ENCODE measurements at places on chromosomes 5 and 9.

- DNase-seq, result no peak
Measured at GRCh38 chr5:96538808-96539250, 105.8 kb upstream of the PCSK1 start.

DNA sequence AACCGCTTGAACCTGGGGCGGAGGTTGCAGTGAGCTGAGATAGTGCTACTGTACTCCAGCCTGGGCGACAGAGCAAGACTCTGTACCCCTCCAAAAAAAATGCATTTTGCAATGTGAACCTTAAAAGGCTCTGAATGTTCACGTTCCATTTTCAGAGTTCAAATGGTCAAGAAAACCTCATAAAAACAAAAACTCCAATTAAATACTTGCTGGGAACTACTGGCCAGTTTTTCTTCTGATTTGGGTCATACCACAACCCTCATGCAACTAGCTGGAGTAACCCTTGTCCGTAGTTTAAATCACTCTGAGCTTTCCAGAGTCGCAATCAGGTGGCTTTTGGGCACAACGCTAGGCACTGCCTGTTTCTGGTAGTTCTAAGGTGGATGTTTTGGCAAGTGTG is 2.3 kb upstream of the OTULINL start:
- no peak for DNase-seq

DNA sequence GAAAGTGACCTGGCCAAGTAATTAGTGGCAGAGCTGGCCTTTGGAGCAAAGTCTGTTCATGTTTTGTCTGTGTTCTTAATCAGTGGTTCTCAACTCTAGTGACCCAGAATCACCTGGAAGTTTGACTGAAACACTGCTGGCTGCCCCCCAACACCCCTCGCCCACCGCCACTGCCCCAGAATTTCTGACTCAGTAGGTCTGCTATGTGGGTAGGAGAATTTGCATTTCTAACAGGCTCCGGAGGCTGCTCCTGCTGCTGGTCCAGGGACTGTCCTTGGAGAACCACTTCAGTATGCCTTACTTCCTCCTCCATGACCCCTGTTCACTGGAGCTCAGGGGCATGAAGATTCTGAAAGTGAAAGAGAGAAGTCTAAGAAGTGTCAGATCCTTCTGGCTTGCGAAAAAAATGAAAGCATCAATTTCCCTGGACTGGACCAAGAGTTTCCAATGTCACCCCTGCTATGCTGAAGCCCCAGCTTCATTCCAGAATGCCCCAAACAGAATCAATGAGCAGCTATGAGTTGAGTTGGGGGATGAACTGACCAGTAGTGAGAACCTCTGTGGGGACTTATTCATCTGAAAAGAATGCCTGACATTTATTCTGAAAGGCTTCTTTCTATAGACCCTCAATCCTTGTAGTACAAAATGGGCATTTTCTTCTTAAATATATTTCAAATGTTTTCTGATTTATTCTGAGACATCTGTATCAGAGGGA is 20.8 kb upstream of the COL15A1 start:
- peak; percentile 82 for DNase-seq

GRCh38 chr5:15004506-15004905 is 132.9 kb upstream of the ANKH start:
- DNase-seq, result no peak

GRCh38 chr9:87667164-87667738 is 58.7 kb upstream of the CTSL start:
- peak; percentile 37 for DNase-seq

DNA sequence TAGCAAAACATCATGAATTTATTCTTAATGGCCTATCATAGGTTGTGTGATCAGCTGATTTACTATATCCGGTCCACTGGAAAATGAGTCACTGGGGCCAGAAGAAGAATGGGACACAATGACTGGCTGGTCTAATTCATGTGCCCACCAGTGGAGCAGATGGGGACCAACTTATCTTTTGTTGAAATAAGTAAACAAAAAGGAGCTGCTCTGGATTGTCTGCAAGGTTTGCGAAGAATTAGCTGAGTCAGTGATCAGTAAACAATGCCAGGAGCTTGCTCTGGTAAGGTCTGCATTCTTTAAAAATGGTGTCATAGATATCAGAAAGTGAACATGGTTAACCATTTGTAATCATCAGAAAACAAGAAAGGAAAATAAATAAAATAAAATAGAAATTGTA is 128.0 kb downstream of the RASEF start:
- DNase-seq, result no peak

DNA sequence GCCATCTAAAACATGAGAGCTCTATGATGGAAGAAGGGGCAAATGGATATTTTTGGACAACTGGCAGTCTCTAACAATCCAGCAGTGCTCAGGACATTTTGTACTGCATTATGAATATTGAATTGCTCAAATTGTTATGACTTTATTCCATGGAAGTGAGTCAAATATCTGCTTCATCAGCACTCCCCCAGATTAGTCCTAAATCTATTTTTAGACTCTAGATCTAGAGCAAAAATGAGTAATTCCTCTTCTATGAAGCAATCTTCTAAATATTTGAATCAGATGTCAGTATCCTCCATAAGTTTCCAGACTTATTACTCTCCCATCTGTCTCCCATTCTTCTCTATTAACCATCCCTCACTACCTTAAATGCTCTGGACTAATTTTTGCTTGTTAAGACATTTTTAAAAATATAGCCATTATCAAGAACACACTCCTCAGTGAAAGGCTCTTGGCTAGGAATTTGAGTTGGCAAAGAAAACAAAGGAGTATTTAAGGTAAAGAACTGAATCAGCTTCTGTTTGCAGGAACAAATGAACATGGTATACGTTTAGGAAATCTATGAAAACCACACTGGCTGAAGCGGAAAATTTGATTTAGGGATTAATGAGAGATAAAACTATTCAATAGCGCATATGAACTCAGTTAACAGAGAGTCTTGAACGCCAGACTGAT is 300.9 kb downstream of the MCTP1 start:
- DNase-seq, result peak; percentile 60

DNA sequence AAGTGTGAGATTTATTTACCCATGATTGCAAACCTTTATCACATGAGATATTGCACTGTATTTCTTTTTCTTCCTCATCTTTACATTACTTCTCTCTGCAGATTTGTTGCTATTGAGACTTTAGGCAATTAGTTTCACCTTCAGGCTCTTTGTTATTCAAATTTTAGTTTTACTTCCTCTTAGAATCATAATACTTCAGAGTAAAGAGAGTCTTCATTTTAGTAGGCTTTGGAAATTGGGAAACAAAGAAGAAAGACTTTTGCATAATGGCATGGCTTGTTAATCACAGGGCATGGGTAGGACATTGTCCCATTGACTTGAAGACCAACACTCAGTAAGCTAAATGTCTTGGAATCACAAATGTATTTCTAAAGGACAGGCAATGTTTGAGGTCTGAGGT is 1.2 kb upstream of the PCDHGA5 start:
- no peak for DNase-seq

GRCh38 chr9:21656776-21657674 is 145.4 kb upstream of the MTAP start:
- no peak for DNase-seq

DNA sequence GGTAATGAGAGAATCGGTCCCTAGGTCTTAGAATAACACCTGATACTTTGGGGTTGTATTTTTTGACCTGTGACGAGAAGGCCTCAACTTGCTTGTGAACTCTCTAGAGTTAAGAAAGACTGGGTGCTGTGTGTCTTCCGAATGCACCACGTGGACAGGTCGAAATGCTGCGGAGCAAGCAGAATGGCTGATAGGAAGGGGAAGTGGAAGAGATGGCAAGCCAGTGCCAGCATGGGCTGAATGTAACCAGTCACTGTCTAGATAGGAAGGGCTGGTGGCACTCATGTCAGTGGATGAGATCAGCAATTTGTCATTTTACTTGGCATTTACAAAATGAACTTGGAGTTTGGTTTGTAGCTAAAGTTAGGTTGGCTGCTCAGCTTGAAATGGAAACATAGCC is 5.6 kb downstream of the OTULINL start:
- DNase-seq, result peak; percentile 89

GRCh38 chr5:137699336-137700281 is 36.3 kb downstream of the KLHL3 start:
- no peak for DNase-seq

DNA sequence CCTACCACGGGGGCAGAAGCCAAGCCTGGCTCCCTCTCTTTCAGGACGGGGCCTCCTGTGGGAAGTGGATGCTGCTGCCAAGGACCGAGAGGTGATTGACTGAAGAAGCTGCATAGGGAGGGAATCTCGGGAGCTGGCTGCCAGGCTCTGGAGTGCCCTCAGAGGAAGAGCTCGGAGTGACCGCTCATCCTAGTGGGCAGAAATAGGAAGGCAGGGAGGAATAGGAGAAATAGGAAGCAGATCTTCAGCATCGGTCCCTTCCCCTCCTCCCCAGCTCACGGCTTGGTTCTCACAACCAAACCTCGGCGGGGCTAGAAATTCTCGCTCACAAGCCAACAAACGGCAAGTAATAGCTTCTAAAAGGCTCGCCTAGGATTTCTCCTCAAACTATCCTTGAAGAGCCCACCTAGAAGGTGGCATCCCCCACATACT is 159.9 kb upstream of the RAI14 start:
- no peak for DNase-seq

DNA sequence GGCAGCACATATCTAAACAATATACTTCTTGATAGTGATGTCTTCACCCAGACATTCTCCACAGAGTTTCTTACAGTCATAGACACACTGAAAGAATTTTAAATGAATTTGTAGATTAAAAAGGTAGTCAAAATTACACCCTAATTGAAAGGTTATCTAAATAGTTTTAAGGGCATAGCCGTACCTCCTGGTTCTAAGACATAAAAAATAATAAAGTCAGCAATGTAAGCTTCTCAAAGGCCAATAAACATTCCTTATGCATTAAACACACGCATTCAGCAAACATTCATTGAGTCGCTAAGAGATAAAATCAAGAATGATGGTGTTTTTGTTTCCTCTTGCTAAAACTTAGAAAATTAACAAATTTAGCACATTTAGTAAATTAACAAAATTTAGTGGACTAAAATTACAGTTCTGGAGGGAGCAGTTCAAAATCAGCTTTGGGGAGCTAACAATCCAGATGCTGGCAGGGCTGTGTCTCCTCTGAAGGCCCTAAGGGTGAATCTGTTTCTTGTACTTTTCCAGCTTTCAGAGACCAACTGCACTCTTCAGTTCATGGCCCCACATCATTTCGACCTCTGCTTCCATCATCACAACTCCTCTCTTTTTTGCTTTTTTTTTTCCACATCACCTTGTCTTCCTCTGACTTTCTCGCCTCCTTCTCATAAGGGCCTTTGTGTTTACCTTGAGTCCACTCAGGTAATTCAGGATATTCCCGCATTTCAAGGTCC is 516.5 kb downstream of the DNAH5 start:
- no peak for DNase-seq

DNA sequence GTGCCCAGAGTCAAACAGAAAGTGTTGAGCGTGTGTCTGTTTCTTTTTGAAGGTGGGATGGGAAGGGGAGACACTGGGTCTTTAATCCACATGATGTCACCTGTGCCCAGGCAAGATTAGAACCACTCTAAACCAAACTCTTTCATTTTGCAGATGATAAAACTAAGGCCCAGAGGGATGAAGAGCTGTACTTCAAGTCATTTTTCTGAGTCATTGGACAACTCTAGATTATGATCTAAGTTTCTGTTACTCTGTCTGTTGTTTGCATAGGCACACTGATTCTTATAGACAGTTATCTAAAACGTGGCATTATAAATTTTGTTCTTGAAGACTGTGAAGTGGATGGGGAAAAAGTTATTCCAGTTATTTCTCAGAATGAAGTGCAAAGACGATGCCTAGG is 48.8 kb downstream of the MAST4 start:
- DNase-seq, result no peak

DNA sequence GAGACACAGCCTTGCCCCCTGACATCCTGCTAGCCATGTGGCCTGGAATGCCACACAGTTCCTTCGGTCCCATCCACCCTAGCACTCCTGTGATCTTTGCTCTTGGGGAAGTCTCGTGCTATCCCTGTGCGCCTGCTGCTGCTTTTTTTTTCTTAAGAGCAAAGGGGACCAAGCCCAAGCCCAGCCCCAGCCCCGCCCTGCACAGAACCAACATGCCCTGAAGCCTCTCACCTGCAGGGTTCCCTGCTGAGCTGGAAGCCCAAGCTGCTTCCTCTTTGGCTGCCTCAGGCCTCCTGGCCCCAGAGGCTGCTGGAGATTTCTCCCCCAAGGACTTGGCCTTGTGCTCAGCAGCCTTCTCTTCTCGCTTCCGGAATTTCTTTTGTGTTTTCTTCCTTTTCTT is 1.8 kb downstream of the SURF6 start:
- DNase-seq, result no peak

DNA sequence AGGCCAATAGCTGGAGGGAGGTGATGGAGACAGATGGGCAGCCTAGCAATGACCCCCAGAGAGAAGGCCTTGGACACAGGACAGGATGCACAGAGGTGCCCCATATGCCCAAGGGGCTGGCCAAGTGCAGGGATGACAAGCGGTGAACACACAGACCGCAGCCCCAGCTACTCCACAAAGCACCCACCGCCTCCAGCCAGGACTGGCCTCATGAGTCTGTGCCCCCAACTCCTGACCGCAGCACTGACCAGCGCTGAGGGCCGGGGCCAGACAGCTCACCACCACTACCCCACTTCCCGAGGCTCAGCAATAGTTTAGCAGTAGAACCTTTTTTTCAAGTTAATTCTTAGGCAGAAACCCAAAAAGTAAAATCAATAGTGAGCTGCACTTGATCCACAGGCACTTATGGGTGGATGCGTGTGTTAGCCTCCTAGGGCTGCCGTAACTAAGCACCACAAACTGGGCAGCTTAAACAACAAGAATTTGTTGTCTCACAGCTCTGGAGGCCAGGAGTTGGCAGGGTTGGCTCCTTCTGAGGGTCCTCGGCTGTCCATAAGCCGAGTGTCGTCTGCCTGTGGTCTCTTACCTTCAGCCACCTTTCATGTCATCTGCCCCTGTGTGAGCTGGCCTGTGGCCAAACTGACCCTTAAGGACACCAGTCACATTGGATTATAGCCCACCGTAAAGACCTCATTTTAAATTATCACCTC is 14.1 kb downstream of the ROR2 start:
- no peak for DNase-seq

DNA sequence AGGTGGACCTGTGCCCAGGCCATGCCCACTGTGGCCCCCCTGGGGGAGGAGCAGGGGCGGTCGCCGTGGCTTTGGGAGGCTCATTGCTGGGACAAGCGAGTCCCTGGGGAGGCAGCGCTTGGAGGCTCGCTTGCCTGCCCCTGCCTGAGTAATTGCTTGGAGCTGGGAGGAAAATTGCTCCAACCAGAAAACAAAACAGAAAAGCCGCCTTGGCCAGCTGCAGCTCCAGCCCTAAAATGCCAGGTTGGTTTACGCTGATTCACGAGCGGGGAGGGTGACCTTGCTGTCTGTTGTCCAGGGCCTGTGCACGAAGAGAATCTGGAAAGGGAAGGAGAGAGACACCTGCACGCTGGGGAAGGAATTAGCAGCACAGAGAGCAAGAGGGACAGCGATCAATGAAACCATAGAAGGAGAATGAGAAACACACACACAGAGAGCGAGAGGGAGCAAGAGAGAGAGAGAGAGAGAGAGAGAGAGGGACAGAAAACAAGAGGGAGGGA is 25.3 kb downstream of the NTNG2 start:
- DNase-seq, result no peak

- no peak for DNase-seq
Measured at GRCh38 chr5:5158472-5158895, 18.4 kb downstream of the ADAMTS16 start.
